Activated T-cell treated with anti-CD3 and anti-CD28 coated beads, Interleukin-2, amount 50 U/mL, for 4 hours (primary cell): ENCODE measurements at places on chromosomes 5 and 9. TPM values are rescaled to one million over a fixed set of nuclear protein-coding genes. Genes with fewer than 3 reads are reported as not detected.

DNM1 gene
- total RNA-seq, result 0.43 TPM

TSSK1B gene
- not detected for total RNA-seq

PDZD2 gene
- 0.05 TPM for total RNA-seq

CCNO gene
- total RNA-seq, result not detected

ANKRD31 gene
- 0.37 TPM for total RNA-seq

CRB2 gene
- not detected for total RNA-seq

SPATA31C1 gene
- total RNA-seq, result not detected

C5orf52 gene
- total RNA-seq, result not detected

DNA sequence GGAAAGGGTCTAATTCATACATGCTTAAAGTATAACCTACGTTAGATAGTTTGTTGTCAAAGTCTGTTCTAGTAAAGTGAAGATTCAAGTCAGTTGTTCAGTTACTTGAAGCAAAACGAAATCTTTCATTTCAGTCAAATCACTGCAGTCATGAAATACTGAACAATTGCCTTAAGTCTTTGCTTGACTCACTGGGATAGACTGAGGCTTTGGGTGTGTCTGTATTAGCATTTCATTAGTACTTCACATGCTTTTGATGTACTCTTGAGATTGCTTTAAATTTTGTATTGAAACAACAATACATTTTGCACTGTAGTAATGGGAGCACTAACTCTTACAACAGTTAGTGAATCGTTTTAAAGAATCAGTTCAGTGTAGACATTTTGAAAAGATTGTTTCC lies 4.0 kb upstream of the CMYA5 start:
- DNase-seq, result no peak

DNA sequence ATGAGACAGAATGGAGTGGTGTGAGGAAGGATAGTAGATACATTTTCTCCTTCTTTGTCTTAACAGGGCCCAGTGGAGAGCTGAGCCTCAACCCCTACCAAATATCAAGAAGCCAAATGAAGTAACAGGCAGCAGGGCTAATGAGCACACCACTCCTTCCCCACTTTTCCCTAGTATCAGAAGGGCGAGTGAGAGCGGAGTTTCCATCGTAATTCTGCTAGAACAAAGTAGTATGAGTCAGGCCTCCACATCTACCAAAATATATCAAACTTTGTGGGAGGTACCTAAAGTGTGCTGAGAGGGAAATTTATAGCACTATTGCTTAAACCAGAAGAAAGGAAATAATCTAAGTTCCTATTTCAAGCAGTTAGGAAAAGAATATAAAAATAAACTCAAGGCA lies 769.0 kb upstream of the RGMB start:
- no peak for DNase-seq

DNA sequence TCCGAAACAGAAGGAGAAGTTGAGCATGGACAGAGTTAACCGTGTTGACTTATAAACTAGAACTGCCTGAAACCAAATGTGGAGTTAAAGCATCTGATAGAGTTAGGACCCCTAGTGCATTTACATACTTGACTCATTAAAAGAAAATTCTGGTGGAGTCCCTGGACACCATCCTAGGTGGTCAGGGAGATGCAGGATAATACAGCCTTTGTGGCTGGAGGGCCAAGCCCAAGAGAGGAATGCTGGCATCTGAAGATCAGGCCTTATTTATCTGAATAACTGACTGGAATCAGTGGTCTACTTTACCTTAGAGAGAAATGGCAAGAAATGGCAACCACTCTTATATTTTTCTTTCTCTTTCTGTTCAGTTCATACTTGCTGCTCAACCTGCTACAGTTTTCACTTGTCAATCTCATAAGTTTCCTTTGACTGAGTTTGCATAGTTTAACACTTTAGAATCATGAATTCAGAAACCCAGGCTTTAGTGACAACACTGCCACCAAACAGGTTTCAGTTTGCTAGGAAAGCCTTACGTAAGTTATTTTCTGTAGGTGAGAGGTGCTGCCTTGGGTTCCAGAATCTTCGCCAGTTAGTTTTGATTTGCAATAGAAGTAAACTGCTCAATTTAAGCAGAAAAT lies 10.2 kb downstream of the CMYA5 start:
- DNase-seq, result no peak

DNA sequence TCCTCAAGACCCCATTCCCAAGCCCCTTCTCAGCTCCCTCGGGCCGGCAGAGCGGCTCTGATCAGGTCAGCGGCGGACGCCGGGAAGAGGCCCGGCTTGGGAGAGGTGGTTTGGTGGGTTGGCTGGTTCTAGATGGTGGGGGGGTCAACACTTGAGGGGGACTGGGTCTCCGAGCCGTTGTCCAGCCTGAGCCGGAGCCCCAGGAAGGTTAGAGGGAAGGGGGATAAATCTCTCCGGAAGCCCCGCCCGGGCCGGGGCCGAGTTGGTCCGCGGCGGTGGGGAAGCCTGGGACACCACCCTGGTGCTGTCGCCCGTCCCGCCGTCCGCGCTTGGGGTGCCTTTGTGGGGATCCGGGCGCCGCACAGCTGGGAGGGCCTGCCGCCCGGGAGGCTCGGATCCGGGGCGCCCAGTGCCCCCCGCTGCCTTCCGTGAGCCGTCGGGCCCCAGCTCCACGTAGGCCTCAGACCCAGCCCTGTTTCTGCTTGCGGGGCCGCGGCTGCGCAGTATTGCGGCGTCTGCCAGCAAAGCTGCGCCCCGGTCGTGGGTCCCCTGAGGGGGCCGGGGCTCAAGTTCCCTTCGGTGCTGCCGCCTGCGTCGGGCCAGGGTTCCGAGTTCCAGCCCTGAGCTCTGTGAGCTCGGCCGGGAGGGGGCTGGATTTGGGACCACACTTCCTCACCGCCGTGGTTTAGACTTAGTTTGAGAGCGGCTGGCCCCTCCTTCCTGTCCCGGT lies 542 bp upstream of the TRIM52 start:
- peak; percentile 58 for DNase-seq

- no peak for DNase-seq
Observed at GRCh38 chr9:34465468-34465867, 6.9 kb downstream of the DNAI1 start.

DNA sequence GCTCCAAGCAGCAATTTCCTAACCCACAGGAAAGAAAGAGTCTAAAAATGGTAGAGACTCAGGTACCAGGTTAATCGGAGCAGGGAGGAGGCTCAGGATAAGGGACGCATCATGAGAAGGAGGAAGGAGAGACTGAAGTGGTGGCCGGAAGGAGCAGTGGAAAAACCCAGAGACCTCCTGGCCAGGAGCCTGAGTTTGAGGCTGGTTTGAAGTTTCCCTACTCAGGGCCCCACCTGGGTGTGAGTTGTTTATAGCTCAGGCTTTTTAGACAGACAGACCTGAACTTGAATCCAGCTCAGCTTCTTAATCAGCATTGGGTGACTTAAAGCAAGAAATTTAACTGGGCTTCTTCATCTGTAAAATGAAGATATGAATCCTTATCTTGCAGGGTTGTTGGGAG lies 11.9 kb upstream of the AQP7 start:
- DNase-seq, result no peak

DNA sequence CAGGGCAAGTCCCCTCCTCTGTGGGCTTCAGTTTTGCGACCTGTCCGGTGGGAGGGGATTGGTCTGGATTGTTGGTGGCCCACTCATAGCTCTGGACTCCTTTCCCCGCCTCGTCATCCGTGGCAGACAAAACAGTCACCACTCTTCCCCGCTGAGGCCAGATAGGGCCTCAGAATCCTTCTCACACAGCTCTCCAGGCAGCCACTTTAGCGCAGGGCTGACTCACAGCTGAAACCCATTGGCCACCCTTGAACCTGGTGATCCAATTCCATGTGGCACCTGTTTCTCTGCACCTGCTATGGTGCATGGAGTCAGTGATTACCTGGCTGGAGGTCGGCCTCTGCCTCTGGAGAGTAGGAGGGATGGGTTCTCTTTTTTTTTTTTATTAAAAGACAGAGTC lies 15.8 kb upstream of the CACFD1 start:
- DNase-seq, result no peak

GRCh38 chr5:147901599-147902039 lies 4.7 kb downstream of the C5orf46 start:
- no peak for DNase-seq

GRCh38 chr5:103209065-103209464 lies 49.5 kb upstream of the MACIR start:
- DNase-seq, result no peak

DNA sequence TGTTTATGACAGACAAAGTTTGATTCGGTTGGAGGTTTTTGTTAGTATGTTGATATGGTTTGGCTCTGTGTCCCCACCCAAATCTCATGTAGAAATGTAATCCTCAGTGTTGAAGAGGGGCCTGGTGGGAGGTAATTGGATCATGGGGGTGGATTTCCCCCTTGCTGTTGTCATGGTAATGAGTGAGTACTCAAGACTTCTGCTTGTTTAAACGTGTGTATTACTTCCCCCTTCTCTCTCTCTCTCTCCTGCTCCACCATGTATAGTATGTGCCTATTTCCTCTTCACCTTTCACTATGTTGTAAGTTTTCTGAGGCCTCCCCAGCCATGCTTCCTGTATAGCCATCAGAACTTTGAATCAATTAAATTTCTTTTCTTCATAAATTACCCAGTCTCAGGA lies 415.1 kb downstream of the HCN1 start:
- DNase-seq, result no peak

DNA sequence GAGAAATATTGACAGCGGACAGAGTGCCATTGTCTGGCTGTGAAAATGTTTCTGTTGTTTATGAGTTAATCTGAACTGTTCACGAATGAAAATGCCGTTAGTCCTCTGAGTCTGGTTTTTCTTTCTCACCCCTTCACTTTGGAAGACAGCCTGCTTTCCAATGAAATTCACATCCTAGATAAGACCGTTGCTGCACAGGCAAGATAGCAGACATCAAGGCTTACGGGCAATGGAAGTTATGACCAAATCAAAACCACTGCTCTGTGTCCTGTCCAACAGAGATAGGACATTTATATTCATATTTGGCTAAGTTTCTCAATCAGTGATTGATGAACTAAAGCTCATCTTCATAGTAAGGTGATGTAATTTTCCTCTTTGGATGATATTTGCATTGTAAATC lies 180.0 kb upstream of the DMAC1 start:
- DNase-seq, result no peak

- DNase-seq, result no peak
Observed at GRCh38 chr9:123238365-123238764, 30.0 kb downstream of the STRBP start.
